ENCODE measurements at places on chromosomes 4 and X. TPM values are rescaled to one million over a fixed set of nuclear protein-coding genes. Genes with fewer than 3 reads are reported as not detected.

SMAD1 gene
- total RNA-seq: 5.3 TPM

RTL5 gene
- 0.33 TPM for total RNA-seq

DNA sequence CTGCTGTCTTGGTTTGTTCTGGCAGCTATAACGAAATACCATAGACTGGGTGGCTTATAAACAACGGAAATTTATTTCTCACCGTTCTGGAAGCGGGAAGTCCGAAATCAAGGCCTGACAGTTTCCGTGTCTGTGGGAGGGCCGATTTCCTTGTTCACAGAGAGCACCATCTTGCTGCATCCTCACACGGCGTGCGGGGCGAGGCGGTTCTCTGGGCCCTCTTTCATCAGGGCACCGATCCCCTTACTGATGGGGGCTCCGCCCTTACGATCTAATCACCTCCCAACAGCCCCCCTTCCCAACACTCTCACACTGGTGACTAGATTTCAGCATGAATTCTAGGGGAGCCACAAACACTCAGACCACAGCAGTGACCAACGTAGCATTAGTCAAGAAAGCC, 578.3 kb upstream of the FAT1 start:
- no peak for DNase-seq
- H3K27ac ChIP-seq: no peak overlapping the region
- no peaks in the 10 kb centered on the region for H3K4me1 ChIP-seq
- no peaks in the 10 kb centered on the region for H3K27me3 ChIP-seq
- no peaks in the 10 kb centered on the region for H3K36me3 ChIP-seq

DNA sequence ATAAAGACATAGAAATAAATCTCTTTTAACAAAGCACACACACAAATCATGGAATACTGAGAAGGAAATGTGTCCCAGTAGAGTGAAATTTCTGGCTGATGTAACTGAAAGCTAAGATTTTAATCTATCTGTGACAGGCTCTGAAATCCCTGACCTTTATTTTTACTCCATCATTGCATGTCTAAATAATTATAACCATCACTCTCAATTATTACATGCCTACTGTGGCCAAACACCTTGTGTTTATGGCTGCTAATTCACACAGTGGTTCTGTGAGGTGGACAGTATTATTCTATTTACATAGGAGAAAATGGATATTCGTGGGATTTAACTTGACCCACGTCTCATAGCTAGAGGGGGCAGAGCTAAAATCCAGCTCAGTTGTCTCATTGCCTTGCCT, 438.1 kb downstream of the TLL1 start:
- no peaks in the 10 kb centered on the region for H3K4me1 ChIP-seq
- H3K4me3 ChIP-seq: no peak overlapping the region
- H3K27me3 ChIP-seq: no peaks in the 10 kb centered on the region
- H3K27ac ChIP-seq: no peak overlapping the region

DNA sequence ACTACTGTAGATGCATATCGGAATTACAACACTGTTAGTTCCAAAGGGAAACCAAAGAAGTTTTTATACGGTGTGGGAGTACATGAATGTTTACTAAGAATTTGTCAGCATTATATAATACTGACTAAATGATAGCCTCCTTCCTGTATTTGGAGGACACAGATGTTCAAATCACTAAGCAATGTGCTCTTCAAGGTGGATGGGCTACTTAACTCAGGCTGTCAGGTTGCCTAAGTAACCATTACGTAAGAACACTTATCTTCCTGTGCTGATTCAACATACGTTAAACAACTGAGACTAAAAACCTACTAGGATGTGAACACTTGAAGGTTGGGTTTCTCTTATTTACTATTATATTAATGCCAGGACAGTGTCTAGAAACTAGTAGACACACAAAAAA, 81.9 kb upstream of the HPGD start:
- no peak for DNase-seq
- no peak overlapping the region for H3K27ac ChIP-seq
- no peak overlapping the region for H3K4me3 ChIP-seq
- no peaks in the 10 kb centered on the region for H3K27me3 ChIP-seq

GRCh38 chrX:131675596-131676194, 131.8 kb downstream of the OR13H1 start:
- DNase-seq: no peak
- no peak overlapping the region for H3K4me3 ChIP-seq
- H3K4me1 ChIP-seq: no peaks in the 10 kb centered on the region
- H3K27ac ChIP-seq: no peak overlapping the region

Data from activated CD4-positive, alpha-beta T cell treated with anti-CD3 and anti-CD28 coated beads for 36 hours (primary cell).